ENCODE measurements at places on chromosomes 3 and 15.

- DNase-seq, result no peak
Observed at GRCh38 chr3:187996609-187997008, 157.3 kb upstream of the LPP start.

- DNase-seq, result no peak
Observed at GRCh38 chr15:57572468-57572867, 19.2 kb upstream of the MYZAP start.

DNA sequence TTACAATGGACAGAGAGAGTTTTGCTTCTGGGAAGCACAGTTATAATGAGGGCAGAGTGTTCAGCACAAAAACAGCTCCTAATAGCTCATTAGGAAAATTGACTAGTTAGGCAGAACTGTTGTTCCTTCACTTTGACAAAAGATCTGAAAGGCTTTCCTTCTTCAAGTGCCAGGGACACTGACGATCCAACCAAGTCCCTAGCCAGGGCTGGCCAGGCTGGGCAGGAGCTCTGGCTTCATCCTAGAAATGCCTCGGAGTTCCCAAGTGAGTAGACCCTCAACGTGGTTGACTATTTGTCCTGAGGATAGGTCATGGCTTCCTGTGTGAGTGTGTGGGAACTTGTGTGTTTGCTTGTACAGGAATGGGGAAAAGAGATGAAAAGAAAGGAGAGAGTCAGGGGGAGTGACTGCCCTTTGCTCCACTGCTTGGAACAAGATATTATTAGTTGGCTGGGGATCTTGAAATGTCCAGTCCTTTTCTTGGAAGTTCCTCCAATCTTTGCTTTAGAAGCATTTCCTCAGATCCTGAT, 617.9 kb downstream of the NTRK3 start:
- DNase-seq, result peak; percentile 7

DNA sequence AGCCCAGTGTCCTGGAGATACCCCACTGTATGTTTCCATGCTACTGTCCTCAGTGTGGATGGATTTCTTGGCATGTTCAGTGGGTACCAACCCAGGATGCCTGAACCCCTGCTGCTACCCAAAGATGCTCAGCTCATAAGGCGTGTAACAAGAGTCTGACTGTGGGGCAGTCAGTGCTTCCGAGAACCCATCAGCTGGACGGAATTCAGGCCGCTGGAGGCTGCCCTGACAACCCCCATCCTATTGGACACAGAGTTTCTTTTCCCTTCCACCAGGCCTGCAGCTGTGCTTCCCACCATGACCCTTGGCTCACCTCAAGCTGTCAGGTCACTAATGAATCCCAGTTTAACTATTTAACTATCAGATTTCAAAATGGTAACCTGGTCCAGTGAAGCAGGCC, 224.1 kb upstream of the FEZF2 start:
- no peak for DNase-seq

DNA sequence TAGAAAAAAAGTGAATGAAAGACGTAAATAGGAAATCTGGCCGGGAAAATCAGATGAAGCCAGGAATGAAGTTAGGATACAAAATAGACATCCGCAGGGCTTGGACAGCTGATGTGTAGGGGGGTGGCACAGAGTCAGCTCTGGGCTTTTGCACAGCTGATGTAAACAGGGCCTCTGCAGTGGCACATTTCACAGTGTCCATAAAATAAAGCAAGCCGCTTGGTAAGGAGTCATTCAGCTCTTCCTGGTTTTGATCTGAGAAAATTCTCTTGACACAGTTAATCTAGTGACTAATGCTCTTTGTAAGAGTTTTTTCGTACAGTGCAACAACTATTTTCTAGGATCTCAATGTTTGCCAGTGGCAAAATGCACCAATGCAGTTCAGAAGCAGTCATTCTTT, 153.3 kb downstream of the USP13 start:
- DNase-seq, result no peak

- DNase-seq, result no peak
Observed at GRCh38 chr15:80929225-80929624, 60.4 kb downstream of the MESD start.

DNA sequence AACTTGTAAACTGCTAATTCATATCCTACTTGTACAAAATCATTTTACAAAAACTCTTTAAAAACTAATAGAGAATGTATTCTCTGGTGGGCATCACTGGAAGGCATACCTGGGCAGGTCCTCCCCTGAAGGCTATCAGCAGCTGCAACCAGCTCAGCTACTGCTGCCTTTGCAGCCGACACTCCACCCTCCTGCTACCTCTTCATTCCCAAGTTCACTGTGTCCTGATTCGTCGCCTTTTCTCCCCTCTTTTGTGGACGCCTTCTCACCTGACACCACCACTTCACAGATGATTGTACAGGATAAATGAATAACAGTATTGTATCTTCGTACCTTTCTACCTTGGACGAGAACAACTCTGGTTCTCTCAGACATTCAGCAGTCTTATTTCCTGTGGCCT, 28.9 kb downstream of the B4GALT4 start:
- no peak for DNase-seq

DNA sequence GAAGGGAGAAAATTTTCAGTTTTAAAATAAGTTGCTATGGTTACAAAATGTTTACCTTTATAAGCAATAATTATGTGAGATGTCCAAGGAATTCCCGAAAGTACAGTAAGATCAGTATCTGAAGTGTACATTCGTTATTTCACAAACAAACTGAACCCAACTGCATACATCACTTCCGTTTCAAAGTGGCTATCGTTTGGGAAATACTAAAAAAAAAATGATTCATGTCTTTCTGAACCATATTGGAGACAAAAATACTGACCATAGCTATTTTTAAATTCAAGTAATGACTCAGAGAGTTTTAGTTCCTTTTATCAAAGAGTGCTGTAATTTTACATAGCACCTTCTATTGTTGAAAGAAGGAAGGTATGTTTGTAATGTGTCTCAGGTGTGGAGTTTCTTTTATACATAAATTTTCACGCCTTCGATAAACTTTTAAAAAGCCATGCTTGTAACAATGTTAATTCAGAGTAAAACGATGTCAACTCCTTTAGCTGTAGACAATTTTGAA, 8.0 kb upstream of the ANKRD28 start:
- DNase-seq, result no peak

- DNase-seq, result peak; percentile 23
Observed at GRCh38 chr15:40763801-40764628, at the start of gene GCHFR. GCHFR (plus strand) TSS chr15:40764068; CDS start chr15:40764181, 113 bp downstream.

DNA sequence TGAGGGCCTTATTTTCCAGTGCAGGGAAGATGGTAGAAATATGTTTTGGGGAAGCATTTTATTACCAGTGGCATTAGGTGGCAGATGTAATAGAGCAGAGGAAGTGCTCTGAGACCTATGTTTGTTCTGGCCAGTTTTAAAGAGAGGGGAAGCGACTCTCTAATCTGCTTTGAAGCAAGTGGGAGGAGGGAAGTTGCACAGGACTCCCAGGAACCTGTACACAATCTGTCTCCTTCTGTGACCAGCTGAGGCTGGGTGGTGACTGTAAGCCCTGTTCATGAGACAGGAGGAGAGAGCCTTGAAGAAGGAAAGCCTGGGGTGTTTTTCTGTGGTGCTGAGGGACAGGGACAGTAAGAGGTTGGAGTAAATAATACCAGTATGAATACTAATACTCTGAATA, 60.5 kb downstream of the LPP start:
- DNase-seq, result no peak

GRCh38 chr15:66946578-66947164, 118.7 kb upstream of the SMAD3 start:
- peak; percentile 52 for DNase-seq

GRCh38 chr15:96307856-96308394, 22.6 kb upstream of the NR2F2 start:
- DNase-seq, result no peak

- DNase-seq, result no peak
Observed at GRCh38 chr15:68442041-68442440, 10.1 kb upstream of the ITGA11 start.

DNA sequence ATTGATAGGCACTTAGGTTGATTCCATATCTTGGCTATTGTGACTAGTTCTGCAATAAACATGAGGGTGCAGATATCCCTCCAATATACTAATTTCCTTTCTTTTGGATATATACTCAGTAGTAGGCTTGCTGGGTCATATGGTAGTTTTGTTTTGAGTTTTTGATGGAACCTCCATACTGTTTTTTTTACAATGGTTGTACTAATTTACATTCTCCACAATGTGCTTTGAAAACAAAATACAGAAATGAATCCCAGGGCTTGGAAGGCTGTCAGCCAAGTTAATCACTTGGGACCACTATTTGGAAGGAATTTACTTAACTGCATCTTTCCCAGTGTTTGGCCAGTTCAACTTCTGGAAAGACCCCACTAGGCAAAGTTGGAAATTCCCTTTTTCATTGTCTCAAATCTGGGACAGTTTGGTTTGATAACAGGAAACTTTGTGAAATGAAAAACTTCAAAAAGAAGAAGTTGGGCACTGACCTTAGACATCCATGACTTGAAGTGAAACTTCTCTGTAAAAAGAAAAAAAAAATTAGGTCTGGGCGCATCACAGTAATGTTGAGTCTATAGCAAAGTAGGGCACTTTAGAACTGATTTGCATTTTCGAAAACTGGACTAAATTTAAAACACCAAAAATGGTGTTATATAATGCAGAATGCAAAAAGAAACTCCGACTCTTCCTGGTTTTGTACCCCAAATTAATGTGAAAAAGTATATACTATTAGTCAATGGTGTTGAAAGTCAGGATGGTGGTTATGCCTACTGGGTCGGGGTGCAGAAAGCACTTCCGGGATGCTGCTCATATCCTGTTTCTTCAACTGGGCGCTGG, 6.0 kb downstream of the CTSH start:
- peak; percentile 31 for DNase-seq

- DNase-seq, result no peak
Observed at GRCh38 chr15:93359425-93360131, 270.6 kb upstream of the RGMA start.

DNA sequence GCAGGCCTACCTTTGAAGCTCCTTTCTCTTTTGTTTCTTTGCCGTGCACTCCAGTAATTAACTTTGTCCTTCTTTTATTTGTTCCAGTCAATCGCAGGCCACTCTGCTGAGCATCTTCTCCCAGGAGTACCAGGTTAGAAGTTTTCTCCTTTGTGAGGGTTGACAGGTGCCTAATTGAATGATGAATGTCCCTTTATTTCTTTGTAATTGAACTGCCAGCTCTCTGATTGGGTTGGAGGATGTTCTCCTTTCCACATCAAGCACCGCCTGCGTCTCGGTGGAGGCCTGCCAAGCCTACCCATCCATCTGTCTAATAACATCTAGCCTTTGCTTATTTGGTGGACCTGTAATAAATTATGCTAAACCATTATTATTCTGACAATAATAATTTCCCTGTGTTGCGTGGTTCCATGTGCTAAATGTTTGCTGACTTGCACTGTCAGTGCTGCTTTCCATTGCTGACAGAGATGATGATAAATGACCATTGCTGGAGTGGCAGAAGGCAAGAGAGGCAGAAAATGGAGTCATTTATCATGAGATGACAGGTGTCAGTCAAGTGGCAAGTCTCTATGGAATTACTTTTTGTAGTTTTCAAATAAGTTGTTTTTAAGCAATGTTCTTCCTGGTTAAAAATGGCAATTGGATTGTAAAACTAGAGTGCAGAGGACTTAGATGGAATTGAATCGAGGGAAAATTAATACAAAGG, 64.9 kb downstream of the CDIN1 start:
- DNase-seq, result no peak

- no peak for DNase-seq
Observed at GRCh38 chr3:30084971-30085403, 521.4 kb upstream of the TGFBR2 start.

- DNase-seq, result no peak
Observed at GRCh38 chr15:87744815-87745214, 511.7 kb downstream of the NTRK3 start.

DNA sequence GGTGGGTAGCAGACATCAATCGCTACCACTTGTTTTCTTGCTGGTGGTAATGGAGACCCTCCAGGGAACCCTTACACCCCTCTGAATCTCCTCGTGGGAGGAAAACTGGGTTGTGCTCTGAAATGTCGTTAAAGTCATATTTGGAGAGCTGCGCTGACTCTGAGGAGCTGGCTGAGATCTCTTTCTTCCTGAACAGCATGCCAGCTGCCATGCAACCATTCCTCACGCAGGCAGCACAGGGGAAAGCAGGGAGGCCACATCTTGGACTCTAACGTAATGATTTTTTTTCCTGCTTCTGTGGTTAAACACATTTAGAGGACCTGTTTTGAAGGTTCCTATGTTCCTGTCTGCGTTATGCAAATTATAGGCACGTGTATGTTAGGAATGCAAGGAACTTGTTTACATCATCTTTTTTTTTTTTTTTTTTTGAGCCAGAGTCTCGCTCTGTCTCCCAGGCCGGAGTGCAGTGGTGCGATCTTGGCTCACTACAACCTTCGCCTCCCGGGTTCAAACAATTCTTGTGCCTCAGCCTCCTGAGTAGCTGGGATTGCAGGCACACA, 156.7 kb downstream of the TJP1 start:
- DNase-seq, result no peak

DNA sequence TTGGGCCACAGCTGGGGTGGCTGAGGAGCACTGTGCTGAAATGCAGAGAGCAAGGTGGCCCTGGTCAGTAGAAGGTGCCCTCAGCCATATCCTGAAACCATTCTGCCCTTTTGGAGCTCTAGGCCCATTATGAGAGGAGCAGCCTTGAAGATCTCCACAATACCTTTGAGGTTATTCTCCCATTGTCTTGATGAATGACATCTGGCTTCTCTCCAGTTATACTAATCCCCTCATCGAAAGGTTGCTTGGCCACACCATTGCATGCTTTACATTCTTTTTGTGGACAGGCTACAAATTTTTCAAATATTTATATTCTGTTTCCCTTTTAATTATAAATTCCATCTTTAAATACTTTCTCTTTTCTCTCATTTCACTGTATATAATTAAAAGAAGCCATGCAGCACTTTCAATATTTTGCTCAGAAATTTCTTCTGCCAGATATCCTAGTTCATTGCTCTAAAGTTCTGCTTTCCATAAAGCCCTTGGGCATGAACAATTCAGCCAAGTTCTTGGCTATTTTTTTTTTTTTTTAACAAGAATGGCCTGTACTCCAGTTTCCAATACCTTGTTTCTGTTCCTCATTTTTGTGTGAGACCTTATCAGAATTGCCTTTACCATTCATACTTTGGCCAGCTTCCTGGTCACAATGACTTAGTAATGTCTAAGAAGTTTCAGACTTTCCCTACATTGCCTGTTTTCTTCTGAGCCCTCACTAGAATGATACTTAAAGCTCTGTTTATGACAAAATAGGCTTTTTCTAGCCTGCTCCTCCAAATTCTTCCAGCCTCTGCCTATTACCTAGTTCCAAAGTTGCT, 138.9 kb upstream of the SGO1 start:
- DNase-seq, result no peak

GRCh38 chr3:182979674-182980191, 605 bp downstream of the DCUN1D1 start:
- peak; percentile 43 for DNase-seq

DNA sequence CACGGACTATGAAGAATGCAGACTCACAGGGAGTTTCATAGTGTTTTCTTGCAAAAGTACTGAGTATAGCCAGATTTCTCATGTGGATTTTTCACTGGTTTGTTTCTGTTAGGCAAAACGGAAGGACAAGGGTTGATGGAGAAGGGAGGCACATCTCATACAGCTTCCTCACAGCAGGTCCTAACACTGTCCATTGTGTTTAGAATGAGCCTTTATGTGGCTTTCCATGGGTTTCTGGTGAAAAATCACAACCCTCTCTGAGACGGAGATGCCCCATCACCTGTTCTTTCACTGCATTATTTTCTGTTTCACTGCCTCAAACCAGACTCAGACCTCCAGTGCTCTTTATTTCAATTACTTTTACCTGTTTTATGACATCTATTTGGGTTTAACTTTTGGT, 25.0 kb upstream of the LIPC start:
- DNase-seq, result no peak

All from putamen (tissue), 1 donor.